ENCODE measurements at places on chromosomes 5 and 9.

GRCh38 chr5:168899673-168900072 lies 320.5 kb upstream of the PANK3 start:
- DNase-seq = no peak

- DNase-seq = no peak
Observed at GRCh38 chr9:89304834-89305188, 6.2 kb upstream of the CKS2 start.

DNA sequence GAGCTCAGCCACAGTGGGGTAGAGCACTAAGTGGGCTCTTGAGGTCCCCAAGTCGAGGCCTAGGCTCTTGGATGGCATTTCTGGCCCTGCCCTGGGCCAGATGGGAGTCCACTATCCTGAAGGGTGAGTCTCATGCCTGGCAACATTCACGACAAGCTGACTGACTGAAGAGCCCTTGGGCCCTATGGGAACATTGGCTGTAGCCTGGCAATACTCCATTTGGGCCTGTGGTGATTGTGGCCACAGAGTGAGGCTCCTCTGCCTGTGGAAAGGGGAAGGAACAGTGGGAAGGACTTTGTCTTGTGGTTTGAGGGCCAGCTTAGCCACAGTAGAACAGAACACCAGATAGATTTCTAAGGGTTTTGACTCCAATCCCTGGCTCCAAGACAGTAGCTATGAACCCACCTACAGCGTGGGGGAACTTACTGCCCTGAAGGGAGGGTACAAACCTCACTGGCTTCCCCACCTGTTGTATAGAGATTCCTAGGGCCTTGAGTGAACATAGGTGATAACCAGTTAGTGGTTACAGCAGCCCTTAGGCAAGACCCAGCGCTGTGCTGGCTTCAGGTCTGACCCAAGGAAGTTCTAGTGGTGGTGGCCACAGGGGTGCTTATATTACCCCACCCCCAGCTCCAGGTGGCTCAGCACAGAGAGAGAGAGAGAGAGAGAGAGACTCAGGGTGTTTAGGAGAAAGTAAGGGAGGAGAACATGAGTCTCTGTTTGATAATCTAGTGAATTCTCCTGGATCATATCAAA lies 72.4 kb downstream of the KIAA0825 start:
- no peak for DNase-seq

GRCh38 chr5:14595189-14595588 lies 13.6 kb downstream of the OTULINL start:
- DNase-seq = no peak

DNA sequence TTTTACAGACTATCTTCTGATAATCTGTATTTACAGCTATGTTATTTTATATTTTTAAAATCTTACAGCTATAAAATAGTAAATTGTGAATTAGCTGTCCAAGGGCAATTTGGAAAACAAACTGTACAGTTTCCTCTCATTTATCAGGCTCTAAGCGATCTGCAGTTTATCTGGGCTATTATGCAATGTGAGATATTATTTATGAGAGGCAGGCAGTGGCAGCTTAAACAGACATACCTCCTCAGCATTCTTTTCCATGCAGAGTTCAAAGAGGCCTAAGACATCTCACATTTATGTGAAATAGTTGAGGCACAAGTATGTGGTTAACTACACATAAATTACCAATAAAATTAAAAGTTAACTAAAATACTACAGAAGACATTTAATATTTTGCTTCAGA lies 10.2 kb downstream of the NIPSNAP3B start:
- no peak for DNase-seq

DNA sequence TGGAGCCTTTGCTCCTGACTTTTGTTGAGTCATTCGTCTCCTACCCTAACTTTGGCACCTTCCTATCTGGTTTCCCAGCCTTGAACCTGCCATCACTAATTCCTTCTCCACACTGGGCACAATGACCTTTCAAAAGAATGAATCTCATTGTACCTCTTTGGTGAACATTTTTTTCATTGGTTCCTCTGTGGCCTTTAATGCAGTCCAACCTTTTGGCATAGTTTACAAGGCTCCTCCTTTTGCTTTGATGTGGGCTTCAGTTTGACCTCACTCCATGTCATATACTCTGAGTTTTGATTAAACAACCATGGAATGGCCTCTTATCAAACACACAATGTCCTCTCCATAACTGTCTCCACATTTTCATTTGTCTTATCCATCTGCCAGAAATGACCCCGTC lies 14.5 kb upstream of the ROPN1L start:
- no peak for DNase-seq

DNA sequence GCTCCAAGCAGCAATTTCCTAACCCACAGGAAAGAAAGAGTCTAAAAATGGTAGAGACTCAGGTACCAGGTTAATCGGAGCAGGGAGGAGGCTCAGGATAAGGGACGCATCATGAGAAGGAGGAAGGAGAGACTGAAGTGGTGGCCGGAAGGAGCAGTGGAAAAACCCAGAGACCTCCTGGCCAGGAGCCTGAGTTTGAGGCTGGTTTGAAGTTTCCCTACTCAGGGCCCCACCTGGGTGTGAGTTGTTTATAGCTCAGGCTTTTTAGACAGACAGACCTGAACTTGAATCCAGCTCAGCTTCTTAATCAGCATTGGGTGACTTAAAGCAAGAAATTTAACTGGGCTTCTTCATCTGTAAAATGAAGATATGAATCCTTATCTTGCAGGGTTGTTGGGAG lies 11.9 kb upstream of the AQP7 start:
- no peak for DNase-seq

- DNase-seq = peak; percentile 82
Observed at GRCh38 chr5:173293817-173294672, 34.2 kb downstream of the STC2 start.

DNA sequence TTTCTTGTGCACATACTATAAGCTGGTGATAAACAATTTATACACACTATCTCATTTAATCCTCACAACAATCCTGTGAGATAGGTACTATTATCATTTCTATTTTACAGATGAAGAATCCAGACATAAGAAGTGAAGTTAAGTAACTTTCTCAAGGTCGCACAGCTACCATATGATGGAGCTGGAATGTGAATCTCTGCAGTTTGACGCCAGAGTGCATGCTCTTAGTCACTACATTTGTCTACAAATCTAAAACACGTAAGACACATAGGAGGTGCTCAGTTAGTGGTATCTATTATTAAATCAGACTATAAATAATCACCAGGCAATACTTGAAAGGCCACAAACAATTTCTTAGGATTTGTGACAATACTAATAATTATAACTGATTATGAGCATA lies 45.0 kb upstream of the CDKN2B start:
- DNase-seq = no peak

DNA sequence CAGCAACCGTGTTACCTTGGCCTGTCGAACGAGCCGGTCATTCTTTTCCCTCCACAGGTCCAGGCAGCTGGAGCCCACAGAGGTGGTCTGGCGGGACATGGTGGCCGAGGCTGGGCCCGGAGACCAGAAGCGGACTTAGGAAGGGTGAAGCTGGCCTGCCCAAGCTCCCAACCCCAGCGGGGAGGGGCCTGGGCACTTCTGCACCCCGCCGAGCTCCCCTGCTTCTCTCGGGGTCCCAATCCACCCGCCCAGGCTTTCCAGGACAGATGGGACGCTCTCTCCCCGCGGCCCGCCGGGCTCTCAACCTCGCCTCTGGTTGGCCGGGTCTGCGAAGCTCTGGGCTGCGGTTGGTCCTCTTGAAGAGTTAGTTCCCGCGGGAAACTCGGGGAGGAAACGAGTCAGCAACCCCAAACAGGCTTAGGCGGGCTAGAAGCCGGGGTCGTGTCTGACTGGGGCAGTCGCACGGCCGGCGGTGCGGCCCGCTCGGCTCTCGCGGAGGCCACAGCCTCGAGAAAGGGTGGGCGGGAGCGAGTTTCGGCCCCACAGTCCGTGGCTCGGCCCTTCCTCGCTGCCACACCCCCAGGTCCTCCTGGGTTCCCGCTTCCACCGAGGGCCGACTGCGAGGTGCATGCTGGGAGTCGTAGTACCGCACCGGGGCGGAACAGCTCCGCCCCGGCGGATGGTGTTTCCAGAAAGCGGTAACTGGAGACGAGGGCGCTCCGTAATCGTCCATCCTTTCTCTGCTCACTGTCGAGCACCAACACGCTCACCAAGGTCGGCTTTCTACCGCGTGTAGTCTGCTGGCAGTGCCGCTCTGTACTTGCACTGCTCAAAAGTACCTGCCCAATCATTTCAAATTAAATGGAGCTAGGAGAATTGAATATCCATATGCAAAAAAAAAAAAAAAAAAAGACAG lies at the start of gene FANCG:
Gene FANCG, minus strand, starts transcription at position 517 of the 916 bp plus-strand sequence. Its CDS starts 418 bp downstream, at position 99.
- DNase-seq = peak; percentile 93

DNA sequence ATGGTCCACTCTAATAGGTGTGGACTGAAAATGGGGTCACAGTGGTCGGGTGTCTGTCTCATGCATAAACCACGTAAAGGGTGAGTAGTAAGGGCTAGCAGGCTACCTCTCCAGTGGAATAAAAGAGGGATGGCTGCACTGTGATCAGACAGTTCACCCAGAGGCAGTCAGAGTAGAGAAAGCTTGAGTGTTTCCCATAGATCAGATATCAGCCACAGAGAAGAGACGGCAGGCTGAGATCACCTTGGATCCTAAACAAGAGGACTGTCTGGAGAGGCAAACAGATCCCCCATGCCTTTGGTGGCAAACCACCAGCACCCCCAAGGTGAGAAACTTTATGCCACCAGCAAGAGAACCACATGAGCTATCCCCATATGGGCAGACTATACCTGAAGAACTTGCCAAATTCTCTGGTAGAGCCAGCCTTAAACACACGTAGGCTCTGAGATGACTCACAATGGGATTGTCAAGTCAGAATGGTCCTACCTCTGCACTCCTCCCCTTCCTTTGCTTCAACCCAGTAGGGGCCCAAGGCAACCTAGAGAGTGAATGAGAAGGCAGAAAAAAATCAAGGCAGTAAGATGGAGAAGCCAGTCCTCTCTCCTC lies 205.2 kb upstream of the MAP3K1 start:
- no peak for DNase-seq

- DNase-seq = peak; percentile 85
Observed at GRCh38 chr9:116156621-116157314, 3.2 kb downstream of the PAPPA start.

DNA sequence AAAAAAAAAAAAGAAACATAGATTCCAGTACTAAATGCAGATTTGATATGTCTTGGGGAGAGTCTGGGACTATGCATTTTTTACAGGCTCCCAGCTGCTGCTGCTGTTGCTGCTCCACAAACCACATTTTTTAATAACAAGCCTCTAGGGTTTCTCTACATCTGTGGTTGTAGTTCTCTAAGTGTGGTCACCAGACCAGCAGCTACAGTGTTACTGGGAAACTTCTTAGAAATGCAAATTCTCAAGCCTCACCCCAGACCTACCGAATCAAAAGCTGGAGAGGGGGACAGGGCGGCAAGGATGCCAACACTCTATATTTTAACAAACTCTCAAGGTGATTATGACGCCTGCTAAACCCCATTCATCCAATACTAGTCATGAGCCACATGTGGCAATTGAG lies 293.4 kb upstream of the PTGER4 start:
- no peak for DNase-seq

DNA sequence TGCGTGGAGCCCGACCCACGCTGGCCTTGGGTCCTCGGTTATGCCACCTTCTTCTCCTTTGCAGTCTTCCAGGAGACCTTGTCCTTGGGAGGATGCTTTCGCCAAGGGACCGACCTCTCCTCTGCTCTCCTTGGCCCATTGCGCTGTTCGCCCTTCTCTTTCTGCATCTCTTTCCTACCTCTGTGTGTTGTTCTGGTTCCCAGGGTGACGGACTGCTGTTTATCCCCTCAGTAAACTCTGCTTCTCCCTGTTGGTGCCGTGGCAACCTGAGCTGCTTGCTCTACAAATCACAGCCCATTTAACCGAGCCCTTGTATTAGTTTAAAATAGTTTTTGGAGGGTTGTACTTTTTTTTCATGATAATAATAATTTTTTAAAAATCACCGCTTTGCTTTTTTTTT lies 97.9 kb downstream of the DAPK1 start:
- no peak for DNase-seq

DNA sequence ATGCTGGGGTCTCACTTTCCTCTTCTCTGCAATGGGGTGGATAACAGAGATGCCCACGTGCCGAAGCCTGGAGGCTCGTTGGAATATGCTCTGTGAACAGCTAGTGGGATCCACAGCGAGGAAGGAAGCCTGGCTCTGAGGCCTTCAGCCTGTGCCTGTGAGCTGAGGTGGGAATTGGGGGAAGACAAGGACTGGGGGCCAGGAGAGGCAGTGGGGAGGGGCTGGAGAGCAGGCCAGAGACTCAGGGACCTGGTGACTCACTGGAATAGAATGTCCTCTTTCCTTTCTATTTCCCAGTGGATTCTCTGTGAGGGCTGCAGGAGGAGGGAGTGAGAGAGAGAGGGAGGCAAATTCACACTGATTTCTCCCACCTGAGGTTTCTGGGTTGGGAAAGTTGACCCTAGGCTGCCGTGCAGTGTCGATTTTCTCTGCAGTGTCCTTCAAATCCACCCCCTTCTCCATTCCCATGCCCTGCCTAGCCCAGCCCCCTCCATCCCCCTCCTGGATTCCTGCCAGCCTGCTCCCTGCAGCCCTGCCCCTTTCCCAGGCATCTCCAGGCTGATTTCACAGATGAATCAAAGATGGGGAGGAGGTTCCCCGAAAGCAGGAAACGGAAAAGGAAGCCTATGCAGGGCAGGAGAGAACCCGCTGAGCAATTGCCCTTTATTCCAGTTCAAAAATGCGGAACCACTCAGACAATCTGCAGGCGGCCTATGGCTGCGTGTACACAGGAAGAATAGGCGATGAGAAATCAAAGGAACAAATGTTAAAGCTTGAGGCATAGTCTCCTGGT lies 1.4 kb upstream of the SPAAR start:
- DNase-seq = peak; percentile 62

DNA sequence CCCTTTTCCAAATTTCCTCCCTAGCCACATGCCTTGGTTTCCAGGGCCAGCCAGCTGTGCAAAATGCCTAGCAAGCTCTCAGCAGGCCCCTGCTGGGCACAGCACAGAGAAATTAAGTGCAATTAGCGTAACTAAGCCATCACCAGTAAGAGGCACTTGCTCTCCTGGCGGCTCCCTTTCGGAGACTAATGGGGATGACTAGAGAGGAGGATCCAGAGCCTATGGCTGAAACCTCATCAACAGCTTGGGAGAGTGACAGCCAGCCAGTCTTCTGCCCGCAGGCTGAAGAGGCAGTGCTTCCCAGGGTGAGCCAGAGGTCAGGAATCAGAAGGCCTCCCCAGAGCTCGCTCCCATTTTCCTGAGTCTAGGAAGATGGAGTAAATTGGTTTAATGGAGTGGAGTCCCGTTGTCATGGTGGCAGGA lies 108.4 kb downstream of the KCNIP1 start:
- no peak for DNase-seq

- DNase-seq = no peak
Observed at GRCh38 chr5:115624994-115625393, 842 bp downstream of the TMED7 start.

Data from G401 (cell line).